ENCODE measurements at places on chromosomes 12 and 14.

DNA sequence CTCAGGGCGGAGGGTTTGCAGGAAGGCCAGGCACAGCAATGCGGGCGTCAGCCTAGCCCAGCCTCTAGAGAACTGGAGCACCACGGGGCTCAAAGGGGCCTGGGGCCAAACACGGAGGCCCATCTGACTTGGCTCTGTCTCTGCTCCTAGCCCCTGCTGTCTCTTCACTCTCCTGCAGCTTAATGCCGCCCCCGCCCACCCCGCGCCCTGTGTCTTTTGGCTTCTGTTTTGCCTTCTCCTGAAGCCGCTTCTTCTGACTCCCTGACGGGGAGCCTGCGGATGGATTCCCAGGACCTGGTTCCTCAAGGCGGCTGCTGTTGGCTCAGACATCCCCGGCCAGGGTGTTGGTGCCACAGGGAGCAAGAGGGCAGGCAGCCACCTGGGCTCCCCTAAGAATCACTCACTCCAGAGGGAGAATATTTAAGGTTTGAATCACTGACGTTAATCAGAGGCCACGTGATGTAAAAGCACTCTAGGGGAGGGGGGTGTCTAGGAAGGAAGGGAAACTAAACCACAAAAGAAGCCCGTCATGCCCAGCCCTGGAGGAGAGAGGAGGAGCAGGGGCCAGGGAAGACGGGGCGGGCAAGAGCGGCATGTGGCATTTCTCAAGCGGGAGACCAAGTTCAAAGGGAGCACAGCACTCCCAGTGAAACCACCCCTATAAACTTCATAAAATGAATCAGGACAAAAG, 36.9 kb upstream of the PRMT8 start:
- DNase-seq: no peak

DNA sequence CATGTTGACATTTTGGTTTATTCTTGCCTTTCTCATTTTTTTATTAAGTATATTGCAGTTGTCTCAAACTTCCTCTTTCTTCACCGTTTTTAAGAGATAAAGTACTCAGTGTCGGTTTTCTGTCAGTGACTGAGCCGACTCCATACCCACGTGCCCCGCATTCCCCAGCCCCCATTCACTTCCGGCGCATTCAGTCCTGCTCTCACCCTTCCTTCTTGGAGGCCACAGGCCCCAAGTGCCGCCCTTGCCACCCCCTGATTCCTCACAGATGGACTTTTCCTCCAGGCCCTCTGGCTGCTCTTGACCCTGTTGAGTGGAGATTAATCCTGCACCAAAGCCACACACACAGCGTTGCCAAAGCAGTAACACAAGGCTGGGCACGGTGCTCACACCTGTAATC, 19.1 kb upstream of the DNAH10 start:
- no peak for DNase-seq

DNA sequence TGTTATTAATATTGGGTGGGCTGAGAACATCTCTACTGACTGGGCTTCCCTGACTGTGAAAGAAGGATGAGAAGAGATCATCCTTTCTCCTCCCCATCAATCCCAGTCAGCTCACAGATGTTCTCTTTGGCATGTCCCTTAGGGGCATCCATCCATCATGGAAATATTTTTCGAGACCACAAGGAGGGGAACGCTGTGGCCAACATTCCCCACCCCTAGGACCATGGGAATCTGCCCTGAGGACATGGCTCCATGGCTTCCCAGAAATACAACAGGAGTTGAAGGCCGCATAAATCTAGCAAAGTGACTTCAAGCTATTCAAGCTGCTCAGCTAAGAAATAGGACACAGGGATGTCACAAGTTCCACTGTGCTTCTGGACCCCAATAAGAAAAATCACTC, 456.8 kb downstream of the MED13L start:
- no peak for DNase-seq

DNA sequence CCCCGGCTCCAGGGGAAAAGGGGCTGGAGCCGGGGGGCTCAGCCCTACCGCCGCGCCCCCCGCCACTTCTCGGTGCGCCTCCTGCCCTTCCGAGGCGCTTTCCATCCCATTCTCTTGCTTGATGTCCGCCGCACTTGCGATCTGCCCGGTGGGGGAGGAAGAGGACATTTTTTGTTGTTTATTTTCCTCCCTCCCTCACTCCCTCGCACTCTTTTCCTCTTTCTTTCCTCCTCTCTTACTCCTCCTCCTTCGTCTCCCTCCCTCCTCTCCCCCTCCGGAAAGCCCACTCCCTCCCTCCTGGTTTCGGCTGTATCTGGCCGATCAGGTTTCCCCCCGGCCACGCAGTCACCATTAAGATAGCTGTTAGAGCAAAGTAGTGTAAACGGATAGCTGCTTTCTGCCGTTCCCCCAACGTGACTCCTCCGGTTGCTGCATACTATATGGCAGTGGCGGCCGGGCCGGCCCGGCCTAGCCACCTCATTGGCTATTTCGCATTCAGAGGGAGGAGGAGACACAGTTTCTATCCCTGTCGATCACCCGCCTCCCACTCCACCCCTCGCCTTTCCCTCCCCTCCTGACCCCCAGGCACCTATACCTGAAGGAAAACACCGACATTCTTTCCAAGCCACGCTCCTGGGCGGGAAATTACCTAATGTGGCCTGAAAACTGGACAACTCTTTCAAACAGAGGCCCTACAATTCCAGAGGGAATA, at the start of gene SIX4:
Gene SIX4 (minus strand): TSS at position 445 of the 712 bp plus-strand sequence. CDS start 277 bp downstream, at position 168.
- peak; percentile 76 for DNase-seq

DNA sequence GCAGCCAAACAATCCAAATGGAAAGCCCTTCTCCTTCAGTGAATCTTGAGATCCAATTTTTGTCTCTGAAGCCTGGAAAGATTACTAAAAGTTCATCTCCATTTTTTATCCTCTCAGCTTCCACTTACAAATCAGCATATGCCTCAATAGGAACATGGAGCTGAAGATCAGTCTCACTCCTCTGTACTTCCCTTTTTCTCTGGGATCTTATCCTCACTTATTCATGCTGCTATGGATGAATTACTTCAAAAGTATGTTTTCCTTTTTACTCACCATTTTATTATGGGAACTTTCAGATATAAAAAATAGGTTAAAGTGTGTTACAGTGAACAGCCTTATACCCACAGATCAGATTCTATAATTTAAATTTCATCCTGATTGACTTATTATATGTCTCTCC, 14.4 kb upstream of the NTF3 start:
- no peak for DNase-seq

GRCh38 chr14:69615496-69616407, 4.4 kb downstream of the SUSD6 start:
- DNase-seq: no peak

DNA sequence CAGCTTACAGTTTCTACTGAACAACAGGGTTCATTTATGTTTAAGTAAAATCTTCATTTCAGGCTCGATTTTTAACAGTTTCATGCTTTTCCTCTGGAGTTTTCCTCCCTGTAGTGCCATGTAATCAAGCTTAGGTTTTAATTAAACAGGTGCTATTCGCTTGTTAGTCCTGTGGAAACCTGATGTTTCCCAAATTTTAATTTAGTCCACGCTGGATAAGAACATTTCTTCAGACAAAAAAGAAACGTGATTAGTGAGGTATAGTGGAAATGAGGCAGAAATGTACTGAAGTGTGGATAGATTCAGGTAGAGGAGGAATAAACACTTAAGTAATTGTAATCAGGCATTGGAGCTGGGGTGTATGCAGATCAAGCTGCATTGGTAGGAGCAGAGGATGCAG, 1217.5 kb downstream of the AACS start:
- DNase-seq: no peak

- no peak for DNase-seq
These were observed 390.6 kb downstream of the PAWR start for GRCh38 chr12:79300199-79300568.

GRCh38 chr12:130375296-130376287, 37.9 kb downstream of the PIWIL1 start:
- DNase-seq: no peak

DNA sequence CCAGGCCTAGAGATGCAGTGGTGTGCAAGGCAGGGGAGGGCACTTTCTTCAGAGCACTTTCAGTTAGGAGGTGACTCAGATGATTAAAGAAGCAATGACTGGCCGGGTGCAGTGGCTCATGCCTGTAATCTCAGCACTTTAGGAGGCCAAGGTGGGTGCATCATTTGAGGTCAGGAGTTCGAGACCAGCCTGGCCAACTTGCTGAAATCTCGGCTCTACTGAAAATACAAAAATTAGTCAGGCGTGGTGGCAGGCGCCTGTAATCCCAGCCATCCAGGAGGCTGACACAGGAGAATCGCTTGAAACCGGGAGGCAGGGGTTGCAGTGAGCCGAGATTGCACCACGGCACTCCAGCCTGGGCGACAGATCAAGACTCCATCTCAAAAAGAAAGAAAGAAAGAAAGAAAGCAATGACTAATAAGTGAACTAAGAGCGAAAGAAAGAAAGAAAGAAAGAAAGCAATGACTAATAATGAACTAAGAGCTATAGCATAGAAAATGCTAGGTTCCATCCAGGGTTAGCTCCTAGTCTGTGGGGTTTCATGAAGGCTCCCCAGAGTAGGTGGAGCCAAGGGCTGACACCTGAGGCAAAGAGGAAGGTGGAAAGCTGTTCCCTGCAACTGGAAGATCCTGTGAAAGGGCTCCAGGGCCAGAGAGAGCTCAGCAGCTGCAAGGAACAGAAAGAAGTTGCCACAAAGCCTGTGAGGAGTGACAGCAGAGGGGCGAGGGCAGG, 334.5 kb downstream of the CACNA1C start:
- no peak for DNase-seq

DNA sequence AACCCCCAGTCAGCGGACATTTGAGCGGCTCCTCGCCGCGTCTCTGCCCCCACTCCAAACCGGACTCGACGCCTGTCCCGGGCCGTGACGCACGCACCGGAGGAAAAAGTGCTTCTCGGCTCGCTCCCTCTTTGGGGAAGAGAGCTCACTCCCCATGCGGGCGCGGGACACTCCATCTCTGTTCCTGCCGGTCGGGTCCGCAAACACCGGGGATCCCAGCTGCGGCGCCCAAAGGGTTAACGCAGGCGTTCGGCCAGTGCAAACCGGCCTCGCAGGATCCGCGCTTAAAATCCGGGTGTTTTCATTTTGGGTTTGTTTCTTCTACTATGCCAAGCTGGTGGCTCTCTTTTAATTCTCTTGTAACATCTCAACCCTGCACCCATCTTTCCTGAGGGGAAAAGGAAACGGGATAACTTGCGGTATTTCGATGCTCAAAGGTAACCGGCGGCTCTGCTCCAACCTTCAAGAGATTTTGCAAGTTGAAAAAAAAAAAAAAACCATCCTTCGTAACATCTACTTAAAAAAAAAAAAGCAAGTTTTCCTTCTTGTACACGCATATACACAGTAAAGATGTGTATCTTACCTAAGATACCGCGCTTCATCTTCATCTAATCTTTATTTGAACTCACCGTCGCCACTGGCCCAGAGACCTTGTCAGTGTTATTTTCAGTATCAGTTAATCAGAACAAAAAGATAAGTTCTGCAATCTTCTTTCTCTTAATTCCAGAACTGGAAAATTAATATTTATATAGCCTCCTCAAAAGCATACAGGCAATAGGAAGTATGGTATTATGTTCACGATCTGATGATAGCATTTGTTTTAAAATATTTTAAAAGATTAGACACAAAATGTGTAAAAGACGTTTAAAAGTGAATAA, 1.6 kb upstream of the ATP2B1 start:
- DNase-seq: no peak

GRCh38 chr12:120079411-120080400, 36.8 kb downstream of the RAB35 start:
- no peak for DNase-seq

DNA sequence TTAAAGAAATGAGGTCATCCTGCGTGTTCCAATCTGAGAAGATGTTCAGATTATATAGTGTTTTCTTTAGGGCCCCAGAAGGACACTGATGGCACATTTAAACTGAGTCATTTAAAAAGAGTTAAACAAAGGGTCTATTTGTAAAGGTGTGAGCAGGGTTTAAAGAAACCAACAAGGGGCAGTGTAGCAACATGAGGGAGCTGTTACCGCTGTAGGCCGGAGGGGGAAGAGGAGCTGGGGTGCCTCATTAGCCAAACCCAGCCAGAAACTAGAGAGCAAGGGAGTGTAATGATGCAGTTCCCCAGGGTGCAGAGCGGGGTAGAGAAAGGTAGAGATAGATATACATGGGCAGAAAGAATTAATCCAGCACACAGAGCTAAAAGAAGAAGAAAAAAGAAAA, 160.4 kb downstream of the TBX5 start:
- DNase-seq: no peak

GRCh38 chr14:55136241-55136640, 7.2 kb downstream of the LGALS3 start:
- DNase-seq: no peak

DNA sequence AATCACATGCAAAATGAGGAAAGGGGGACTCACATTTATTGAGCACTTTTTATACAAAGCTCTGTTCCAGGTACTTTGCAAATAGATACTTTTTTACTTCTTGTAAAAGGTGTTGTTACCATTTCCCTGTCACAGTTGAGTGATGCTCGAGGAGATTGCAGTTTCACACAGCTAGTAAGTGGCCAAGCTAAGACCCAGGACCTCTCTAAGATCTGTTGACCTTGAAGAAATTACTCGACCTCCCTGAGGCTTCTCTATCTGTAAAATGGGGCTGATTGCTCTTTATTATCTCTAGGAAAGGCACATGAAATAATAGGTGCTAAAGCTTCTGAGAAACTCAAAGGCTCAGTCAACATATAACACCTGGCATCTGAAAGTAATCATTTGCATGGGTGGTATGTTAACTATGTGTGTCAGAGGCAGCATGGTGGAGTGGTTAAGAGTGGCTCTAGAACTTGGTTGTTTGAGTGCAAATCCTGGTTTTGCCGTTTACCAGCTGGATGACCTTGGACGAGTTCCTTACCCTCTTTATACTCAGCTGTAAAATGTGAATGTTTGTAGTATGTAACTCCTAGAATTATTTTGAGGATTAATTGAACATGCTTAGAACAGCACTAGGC, 41.5 kb downstream of the IFT81 start:
- DNase-seq: no peak

DNA sequence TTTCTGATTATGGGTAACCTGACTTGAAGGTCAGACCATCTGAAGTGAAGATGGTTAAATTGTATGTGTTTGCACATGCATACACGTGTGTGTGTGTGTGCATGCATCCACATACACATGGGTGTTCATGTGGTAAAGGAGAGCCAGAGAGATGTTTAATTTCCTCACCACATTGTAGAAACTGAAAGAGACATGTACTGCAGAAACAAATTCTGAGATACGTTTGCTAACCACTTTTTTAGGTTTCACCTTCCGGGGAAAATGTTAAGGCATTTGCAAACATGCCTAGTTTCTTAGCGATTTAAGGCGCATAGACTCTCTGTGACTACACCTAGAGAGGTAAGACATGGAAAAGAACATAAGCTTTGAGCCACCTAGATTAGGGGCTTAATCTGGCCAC, 362.9 kb downstream of the RAD51B start:
- DNase-seq: no peak

GRCh38 chr12:81987371-81987770, 228.2 kb upstream of the PPFIA2 start:
- DNase-seq: no peak
